ENCODE measurements at places on chromosomes 7 and 10.

DNA sequence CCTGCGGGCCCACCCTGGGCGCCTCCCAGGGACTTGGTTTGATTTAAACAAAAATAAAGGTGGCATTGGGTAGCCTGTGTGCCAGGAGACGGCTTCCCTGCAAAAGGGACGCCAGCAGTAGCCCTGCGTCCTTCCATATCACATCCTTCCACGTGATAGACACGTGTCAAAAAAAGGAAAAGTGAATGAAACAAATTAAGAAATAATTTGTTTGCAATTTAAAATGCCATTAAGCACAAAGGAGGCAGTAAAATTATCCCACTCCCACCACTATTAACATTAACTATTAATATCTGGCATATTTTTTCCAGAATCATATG, 7.6 kb downstream of the TACR2 start:
- no peak for DNase-seq
- no peak overlapping the region for H3K27ac ChIP-seq
- H3K4me3 ChIP-seq: no peak overlapping the region

DNA sequence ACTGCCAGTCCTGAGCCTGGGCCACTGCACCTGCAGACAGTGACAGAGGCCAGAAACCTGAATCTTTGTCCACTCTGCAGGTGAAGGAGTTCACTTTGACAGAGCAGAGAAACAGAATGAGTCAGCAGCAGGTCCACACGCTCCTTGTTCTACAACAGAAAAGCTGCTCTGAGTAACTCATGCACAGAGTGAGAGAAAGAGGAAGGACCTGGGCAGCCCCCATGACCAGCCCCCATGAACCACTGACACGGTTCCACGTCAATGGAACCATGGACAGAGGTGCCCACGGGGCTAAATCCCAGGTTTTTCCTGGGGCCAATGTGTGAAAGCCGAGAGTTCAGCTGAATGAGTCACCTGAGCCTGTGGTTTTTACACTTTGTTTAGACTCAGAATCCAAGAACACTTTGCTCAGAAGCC, 40.8 kb upstream of the CTBP2 start:
- H3K36me3 ChIP-seq: no peaks in the 10 kb centered on the region
- no peak overlapping the region for H3K4me3 ChIP-seq
- no peak overlapping the region for H3K27ac ChIP-seq
- H3K27me3 ChIP-seq: no peaks in the 10 kb centered on the region
- H3K4me1 ChIP-seq: no peaks in the 10 kb centered on the region
- no peak for DNase-seq

- no peak for DNase-seq
- H3K27me3 ChIP-seq: no peaks in the 10 kb centered on the region
- no peak overlapping the region for H3K4me3 ChIP-seq
- no peaks in the 10 kb centered on the region for H3K36me3 ChIP-seq
- H3K27ac ChIP-seq: no peak overlapping the region
Measured at GRCh38 chr7:46485481-46486065, 564.5 kb upstream of the IGFBP3 start.

- no peak overlapping the region for H3K4me3 ChIP-seq
- no peaks in the 10 kb centered on the region for H3K36me3 ChIP-seq
- no peaks in the 10 kb centered on the region for H3K27me3 ChIP-seq
- no peak for DNase-seq
Measured at GRCh38 chr7:95811846-95812445, 39.6 kb downstream of the DYNC1I1 start.

DNA sequence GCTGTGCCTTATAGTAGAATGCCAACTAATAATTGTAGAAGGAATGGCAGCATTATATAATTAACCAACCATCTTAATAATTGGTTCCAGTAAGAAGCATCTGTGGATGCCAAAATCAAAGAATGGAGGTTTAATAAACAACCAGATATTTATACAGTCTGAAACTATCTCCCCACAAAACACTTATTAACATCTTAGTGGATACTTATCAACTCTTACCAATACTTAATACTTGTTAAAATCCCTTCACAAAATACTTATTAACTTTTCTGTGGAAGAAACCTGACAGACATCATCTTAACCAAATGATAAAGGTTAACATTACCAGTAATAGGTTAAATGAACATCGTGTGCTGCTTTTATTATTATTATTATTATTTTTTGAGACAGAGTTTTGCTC, 29.1 kb upstream of the FAM107B start:
- no peaks in the 10 kb centered on the region for H3K27me3 ChIP-seq
- H3K4me3 ChIP-seq: no peak overlapping the region
- DNase-seq: no peak

DNA sequence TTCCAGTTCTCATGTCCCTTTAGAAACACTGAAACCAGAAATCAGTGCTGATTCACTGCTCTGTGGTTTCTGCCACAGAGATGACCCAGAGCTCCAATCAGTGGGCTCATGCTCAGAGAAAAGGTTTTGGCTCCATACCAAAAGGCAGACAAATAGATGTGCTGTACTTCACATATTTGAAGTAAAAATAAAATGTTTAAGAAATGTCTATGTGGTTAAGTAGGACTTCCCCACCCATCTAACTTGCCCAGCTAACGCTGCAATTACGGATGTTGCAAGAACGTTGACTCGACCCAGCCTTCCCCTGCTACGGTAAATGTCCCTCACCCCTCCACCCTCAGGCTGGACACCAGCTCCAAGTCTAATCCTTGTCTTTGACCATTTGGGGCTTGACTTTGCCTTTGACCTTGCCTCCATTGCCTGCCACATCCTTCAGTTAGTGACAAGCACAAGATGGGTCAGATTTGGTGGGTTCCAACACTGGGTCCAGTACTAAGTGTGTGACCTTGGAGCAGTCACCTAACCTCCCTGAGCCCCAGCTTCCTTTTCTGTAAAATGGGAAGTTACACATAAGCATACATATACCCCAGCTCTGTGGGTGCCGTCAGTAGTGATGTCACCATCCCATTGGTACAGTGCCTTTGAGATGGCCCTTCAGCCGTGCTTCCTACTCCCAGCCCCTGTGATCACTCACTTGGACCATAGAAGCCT, 95.8 kb downstream of the CHST15 start:
- no peak overlapping the region for H3K27ac ChIP-seq
- no peaks in the 10 kb centered on the region for H3K36me3 ChIP-seq
- DNase-seq: no peak
- peaks cover 2% of the 10 kb centered on the region for H3K27me3 ChIP-seq
- H3K4me3 ChIP-seq: no peak overlapping the region
- peaks cover 1% of the 10 kb centered on the region for H3K4me1 ChIP-seq

DNA sequence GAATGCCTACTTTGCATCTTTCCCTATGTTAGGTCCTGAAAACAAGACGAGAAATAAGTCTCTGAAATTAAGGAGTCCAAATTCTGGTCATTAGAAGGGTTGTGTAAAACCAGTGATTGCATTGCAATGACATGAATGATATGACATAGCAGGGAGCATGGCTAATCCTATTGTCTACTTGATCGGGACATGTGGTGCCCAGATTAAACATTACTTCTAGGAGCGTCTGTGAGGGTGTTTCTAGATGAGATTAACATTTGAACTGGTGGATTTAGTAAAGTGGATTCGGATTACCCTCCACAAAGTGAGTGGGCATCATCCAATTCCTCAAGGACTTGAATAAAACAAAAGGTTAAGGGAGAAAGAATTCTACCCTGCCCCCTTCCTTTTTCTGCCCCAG, 434.9 kb upstream of the KLF6 start:
- peaks cover 2% of the 10 kb centered on the region for H3K4me1 ChIP-seq
- no peak overlapping the region for H3K4me3 ChIP-seq

GRCh38 chr7:155762655-155763054, 49.6 kb downstream of the SHH start:
- no peak overlapping the region for H3K4me3 ChIP-seq
- H3K36me3 ChIP-seq: peaks cover 10% of the 10 kb centered on the region
- H3K27ac ChIP-seq: no peak overlapping the region
- no peaks in the 10 kb centered on the region for H3K4me1 ChIP-seq

DNA sequence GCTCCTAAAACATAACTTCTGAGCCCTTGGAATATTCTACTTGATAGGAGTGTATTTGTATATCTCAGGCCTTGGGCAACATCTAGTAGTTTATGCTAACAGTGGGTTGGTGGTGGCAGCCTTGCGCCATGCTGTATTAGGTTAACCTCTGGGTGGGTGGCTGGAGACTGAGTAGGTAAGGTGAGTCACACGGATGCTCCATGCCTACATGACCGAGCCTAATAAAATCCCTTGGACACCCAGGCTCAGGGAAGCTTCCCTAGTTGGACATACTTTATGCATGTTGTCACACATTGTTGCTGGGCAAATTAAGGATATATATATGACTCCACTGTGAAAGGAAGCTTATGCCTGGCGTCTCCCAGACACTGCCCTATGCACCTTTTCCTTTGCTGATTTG, 6.0 kb upstream of the DAGLB start:
- H3K27me3 ChIP-seq: no peaks in the 10 kb centered on the region
- no peaks in the 10 kb centered on the region for H3K36me3 ChIP-seq
- no peak overlapping the region for H3K27ac ChIP-seq
- no peak overlapping the region for H3K4me3 ChIP-seq
- no peaks in the 10 kb centered on the region for H3K4me1 ChIP-seq

GRCh38 chr10:104327745-104328645, 10.3 kb downstream of the ITPRIP start:
- H3K4me1 ChIP-seq: peaks cover 34% of the 10 kb centered on the region
- H3K4me3 ChIP-seq: no peak overlapping the region
- no peak for DNase-seq
- H3K27me3 ChIP-seq: no peaks in the 10 kb centered on the region
- H3K27ac ChIP-seq: no peak overlapping the region

DNA sequence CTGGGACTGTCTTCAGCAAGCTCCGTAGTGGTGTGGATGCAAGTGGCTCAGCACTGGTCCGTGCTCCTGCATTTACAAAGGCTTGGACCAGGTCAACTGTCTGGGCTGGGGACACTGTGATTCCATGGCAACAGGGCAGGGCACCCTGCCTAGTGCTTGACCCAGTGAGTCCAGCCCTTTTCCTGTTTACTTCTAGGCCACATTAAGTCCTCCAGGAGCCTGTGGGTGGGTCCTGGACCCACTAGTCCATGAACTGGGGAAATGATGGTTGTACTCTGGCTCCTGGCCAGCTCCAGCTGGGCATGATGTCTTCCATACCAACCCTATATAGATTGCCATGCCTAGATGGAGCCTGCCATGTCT, 152.0 kb downstream of the RPS24 start:
- no peaks in the 10 kb centered on the region for H3K36me3 ChIP-seq
- no peaks in the 10 kb centered on the region for H3K27me3 ChIP-seq
- H3K27ac ChIP-seq: no peak overlapping the region
- no peak overlapping the region for H3K4me3 ChIP-seq
- no peaks in the 10 kb centered on the region for H3K4me1 ChIP-seq
- DNase-seq: no peak

DNA sequence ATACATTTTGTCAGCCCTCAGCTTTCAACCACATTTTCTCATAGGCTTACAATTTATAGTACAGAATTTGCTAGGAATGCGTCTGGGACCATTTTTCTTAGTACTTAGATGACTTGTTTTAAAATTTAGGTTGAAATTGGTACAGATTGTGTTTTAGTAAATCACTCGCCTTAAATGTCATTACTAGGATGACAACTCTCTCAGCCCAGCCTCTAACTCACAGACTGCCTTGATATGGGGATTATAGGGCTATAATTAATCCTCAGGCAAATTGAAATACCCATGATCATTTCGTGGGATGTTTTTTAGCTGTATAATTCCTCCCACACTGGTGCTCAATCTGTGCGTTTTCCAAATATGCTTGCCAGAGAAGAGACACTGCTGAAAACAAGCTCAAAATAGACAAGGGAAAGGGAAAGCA, 299.7 kb upstream of the AKR1E2 start:
- no peak for DNase-seq
- no peaks in the 10 kb centered on the region for H3K4me1 ChIP-seq
- H3K36me3 ChIP-seq: no peaks in the 10 kb centered on the region
- no peaks in the 10 kb centered on the region for H3K27me3 ChIP-seq
- no peak overlapping the region for H3K4me3 ChIP-seq

GRCh38 chr10:80168679-80169380, 36.3 kb downstream of the PLAC9 start:
- no peak overlapping the region for H3K4me3 ChIP-seq
- H3K27me3 ChIP-seq: no peaks in the 10 kb centered on the region
- no peaks in the 10 kb centered on the region for H3K36me3 ChIP-seq
- no peak overlapping the region for H3K27ac ChIP-seq
- H3K4me1 ChIP-seq: peaks cover 4% of the 10 kb centered on the region

- no peak overlapping the region for H3K4me3 ChIP-seq
- no peaks in the 10 kb centered on the region for H3K4me1 ChIP-seq
- H3K27ac ChIP-seq: no peak overlapping the region
- no peaks in the 10 kb centered on the region for H3K27me3 ChIP-seq
- H3K36me3 ChIP-seq: no peaks in the 10 kb centered on the region
Measured at GRCh38 chr7:155998766-155999630, 186.7 kb upstream of the SHH start.

Data from iPS DF 6.9 (cell line).